Non-pigmented ciliary epithelial cell (primary cell): ENCODE measurements at places on chromosomes 3 and 15.

- DNase-seq, result peak; percentile 86
Measured at GRCh38 chr15:78930577-78931388, 14.1 kb downstream of the CTSH start.

DNA sequence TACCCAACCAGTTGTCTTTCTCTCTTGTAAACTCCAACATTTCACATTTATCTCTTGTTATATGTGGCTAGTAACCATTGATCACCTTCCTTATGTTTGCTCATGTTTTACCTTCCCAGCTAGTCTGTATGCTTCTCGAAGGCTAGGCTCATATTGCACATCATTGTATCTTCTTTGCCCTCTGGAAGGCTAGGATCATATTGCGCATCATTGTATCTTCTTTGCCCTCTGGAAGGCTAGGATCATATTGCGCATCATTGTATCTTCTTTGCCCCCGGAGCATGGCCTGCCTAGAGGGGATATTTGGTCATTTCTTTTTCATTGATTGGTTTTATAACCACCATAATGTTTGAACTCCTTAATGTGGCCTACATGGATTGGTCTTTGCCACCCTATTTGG lies 39.4 kb upstream of the ATP13A3 start:
- no peak for DNase-seq

DNA sequence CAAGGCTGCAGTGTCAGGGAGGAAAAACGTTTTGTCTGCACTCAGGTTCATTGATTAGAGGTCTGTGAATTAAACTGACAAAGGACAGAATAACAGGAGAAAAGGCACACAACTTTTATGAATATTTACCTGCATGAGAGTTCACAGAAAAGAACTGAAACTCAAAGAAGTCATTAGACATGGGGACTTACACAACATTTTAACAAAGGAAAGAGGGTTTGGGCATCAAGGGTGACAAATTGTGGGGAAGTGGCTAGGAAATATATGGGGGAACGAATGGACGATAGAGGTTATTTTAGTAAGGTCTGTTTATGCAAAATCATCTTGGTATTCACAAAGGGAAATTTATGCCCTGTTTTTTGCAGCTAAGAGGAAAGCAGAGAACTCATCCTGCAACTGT lies 65.6 kb upstream of the C15orf39 start:
- no peak for DNase-seq

DNA sequence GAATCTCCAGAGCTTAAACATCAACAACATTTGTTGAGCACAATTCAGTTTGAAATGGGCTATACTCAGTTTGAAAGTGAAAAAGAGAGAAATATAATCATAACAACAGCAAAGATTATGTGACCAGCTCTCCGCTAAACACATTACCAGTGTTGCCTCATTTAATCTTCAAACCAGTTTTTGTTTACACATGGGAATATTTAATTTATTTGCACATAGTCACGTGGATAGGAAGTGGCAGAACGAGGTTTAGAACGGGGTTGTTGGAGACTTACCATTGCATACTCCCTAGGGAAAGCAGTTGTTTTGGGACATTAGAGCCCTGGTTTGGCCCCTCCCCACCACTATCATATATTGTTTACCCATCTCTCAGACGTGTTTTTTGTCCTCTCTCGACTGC lies 77.2 kb downstream of the IL1RAP start:
- DNase-seq, result no peak

- DNase-seq, result no peak
Measured at GRCh38 chr3:128505771-128506170, 12.8 kb upstream of the GATA2 start.

DNA sequence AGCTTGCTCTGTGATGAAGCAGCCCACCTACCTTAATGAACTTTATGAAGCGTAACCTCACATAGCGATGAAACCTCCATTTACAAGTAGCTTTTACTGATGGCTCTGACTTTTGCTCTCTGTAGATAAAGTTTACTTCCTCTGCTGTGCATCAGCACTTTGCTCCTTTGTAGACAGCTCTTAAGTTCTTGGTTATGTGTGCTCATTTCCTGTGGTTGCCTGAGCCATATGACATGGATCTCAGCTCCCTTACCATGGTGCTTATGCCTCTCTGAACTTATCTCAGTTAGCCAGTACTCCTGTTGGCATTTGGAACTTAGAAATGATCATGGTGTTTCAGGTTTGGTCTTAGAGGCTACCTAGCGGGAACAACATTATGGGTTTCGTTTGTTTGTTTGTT lies 7.8 kb downstream of the MFSD1 start:
- no peak for DNase-seq

DNA sequence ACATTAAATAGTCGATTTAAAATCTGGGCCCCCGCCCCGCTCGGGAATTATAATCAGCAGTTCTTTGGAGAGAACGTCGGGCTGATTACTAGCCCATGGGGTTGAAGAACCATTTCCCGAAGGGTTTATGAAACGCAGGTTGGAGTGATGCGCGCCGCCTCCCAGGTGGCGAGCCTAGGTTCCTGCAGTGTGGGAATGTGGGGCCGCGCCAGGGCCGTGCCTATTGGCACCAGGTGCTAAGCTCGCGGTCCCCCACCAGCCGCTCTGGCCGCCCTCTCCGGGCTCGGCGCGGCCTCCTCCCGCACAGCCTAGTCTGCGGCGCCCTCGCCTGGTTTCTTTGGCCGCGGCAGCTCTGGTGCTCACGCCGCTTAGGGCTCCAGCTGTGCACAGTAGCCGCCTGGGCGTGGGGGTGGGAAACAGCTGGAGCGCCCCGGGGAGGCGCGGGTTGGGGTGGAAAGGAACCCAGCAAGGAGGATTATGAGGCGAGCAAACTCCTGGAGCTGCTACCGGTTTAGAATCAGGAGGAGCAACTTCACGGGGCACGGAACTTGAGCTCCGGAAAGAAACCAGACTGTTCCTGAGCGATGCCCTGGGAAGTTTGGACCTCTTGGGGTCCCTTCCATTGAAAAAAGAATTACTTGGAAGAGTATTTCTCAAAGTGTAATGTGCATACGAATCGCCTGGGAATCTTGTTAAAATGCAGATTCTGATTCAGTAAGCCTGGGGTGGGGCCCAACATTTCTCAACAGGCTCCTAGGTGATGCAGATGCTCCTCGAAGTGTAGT lies 5.6 kb upstream of the MECOM start:
- no peak for DNase-seq

- no peak for DNase-seq
Measured at GRCh38 chr3:13808550-13808949, 71.3 kb downstream of the WNT7A start.

DNA sequence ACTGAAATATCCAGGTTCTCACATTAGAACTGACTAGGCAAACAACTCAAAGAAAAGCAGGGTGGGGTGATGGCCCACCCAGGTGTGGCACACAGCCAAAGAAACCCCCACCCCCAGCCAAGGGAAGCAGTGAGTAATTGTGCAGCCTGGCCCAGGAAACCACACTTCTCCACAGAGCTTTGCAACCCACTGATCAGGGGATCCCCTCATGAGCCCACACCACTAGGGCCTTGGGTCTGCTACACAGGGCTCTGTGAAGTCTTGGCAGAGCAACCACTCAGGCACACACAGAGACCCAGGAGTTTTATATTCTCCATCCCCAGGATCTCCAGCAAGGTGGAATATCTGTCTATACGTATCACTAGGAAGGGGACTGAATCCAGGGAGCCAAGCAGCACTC lies 22.2 kb upstream of the TRIM42 start:
- no peak for DNase-seq

DNA sequence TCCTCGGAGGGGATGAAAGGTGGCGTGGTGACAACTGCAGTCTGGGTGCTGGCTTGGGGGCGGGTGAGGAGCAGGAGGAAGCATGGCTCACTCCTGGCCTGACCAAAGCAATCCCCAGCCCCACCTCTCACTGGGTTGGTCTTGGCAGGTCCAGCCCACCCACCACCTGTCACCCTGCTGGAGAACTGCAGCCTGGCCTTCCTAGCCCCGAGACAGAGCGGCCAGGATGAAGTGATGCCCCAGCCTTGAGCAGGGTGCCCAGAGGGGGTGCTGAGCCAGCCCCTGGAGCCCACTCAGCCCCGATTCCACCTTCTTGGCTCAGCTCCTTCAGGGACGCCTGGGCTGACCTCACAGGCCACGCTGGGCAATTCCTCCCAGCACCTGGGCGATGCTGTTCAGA lies 89.9 kb downstream of the IQSEC1 start:
- no peak for DNase-seq

GRCh38 chr3:156716105-156716862 lies 41.9 kb downstream of the TIPARP start:
- DNase-seq, result no peak

- DNase-seq, result no peak
Measured at GRCh38 chr15:58771621-58772250, 634 bp downstream of the MINDY2 start.

- no peak for DNase-seq
Measured at GRCh38 chr3:171307046-171307585, 153.1 kb downstream of the TNIK start.

GRCh38 chr3:128742821-128743594 lies 17.0 kb downstream of the RAB7A start:
- DNase-seq, result no peak

- no peak for DNase-seq
Measured at GRCh38 chr3:21331321-21331720, 419.7 kb downstream of the ZNF385D start.

- no peak for DNase-seq
Measured at GRCh38 chr3:96209699-96210098, 604.7 kb upstream of the EPHA6 start.

- no peak for DNase-seq
Measured at GRCh38 chr15:86229936-86230335, 150.3 kb downstream of the AGBL1 start.

GRCh38 chr3:120451272-120451761 lies 525 bp upstream of the FSTL1 start:
- no peak for DNase-seq

GRCh38 chr3:81891055-81891895 lies 129.8 kb upstream of the GBE1 start:
- no peak for DNase-seq

- DNase-seq, result no peak
Measured at GRCh38 chr15:75770131-75770530, 57.5 kb upstream of the CSPG4 start.

DNA sequence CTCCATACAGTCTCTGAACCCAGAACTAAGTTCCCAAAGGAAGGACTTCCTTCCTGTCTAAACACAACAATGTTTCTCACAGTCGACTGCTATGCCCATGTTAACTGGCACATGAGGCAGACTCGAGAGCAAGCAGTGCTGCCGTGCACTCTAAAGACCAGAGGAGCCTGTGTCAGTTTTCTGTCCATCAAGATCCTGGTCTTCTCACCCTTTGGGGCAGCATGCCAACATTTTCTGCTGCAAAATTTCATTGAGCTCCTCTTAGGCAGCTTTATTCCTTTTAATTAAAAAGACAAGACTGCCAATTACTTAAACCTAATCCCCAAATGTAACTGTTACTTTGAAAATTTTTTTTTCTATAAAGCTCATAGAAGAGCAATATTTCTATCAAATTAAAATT lies 205.1 kb downstream of the GAP43 start:
- DNase-seq, result no peak

GRCh38 chr15:89486726-89487050 lies 9.7 kb downstream of the RHCG start:
- DNase-seq, result no peak

- DNase-seq, result peak; percentile 46
Measured at GRCh38 chr3:55333923-55334322, 153.2 kb downstream of the WNT5A start.

DNA sequence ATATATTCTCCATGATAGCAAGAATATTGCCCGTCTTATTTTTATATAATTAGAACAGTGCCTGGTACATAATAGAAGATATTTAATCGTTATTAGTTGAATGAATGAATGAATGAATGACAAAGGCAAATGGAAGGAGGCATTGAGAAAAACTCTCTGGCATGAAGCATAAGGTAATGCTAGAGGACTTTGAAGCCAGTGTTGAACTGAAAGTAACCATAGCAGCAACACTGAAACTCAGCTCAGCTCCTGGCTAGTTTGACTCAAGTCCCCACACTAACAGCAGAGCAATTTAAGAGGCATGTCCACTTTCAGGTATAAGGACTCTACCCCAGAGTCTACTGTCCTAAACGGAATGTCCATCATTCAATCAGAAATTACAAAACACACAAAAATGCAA lies 227.0 kb downstream of the CPNE4 start:
- no peak for DNase-seq

GRCh38 chr3:13483286-13483685 lies 3.2 kb downstream of the HDAC11 start:
- DNase-seq, result no peak
